ENCODE measurements at places on chromosomes 7 and 10.

DNA sequence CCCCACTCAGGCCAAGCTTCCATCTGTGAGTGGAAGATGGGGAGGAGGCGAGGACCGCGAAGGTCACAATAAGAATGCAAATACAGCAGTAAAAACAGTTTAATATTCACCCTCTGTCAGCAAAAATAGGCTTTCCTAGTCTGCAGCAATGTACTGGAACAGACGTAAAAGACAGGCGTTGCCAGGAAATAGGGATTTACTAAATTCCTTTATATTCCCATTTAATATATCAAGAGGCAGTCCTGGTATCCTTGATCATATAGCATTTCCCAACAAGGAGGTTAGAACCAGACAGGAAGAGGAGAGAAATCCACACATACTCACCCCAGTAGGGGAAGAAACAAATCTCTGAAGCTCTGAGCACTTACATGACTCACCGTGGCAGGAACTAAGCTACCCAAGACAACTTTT, 1054.9 kb upstream of the C7orf33 start:
- no peak for DNase-seq

- DNase-seq: no peak
Measured at GRCh38 chr7:147436718-147437117, 1153.8 kb upstream of the C7orf33 start.

- peak; percentile 30 for DNase-seq
Measured at GRCh38 chr10:30829901-30830300, 200.3 kb upstream of the LYZL2 start.

DNA sequence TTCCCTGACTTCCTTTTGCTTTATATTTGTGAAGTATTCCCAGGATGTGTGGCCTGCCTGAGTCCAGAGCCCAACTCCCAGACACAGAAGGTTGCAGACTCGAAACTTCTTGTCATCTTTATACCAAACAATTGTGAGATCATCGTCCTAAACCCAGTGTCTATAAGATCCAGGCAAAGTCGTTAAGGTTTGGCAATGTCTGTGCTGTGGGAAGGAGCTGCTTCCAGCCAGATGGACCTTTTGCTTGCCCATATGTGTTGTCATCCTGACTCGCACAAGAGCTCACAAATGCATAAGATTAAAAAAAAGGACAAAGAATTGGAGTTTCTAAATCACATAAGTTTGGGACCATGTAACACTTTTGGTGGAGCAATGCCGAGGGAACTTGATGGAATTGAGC, 37.0 kb downstream of the WNT2 start:
- no peak for DNase-seq

GRCh38 chr10:86082556-86082955, 284.0 kb downstream of the GRID1 start:
- DNase-seq: no peak

GRCh38 chr10:82072124-82072523, 197.1 kb downstream of the NRG3 start:
- DNase-seq: no peak

GRCh38 chr10:126243306-126243705, 145.0 kb downstream of the ADAM12 start:
- no peak for DNase-seq

- no peak for DNase-seq
Measured at GRCh38 chr10:2681891-2682290, 385.5 kb upstream of the PFKP start.
